ENCODE measurements at places on chromosomes 16 and 17.

DNA sequence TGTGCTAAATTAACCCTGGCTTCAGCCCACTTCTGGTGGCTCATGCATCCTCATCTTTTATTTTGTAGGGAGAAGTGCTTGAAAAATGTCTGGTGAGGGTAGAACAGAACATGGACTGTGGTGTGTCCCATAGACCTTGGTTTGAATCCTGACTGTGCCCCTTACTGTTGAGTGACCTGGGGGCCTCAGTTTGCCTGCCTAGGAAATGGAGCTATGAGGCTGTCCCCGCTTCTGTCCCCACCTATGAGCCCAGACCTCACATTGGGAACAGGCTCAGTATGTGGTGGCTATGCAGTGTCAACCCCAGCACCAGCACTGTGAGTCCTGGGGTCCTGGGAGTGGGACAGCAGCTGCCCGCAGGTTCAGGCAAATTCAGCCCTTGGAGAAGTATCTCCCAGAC is 186.3 kb upstream of the GSE1 start:
- DNase-seq = no peak

- DNase-seq = no peak
Observed at GRCh38 chr16:53678756-53679343, 24.8 kb downstream of the RPGRIP1L start.

DNA sequence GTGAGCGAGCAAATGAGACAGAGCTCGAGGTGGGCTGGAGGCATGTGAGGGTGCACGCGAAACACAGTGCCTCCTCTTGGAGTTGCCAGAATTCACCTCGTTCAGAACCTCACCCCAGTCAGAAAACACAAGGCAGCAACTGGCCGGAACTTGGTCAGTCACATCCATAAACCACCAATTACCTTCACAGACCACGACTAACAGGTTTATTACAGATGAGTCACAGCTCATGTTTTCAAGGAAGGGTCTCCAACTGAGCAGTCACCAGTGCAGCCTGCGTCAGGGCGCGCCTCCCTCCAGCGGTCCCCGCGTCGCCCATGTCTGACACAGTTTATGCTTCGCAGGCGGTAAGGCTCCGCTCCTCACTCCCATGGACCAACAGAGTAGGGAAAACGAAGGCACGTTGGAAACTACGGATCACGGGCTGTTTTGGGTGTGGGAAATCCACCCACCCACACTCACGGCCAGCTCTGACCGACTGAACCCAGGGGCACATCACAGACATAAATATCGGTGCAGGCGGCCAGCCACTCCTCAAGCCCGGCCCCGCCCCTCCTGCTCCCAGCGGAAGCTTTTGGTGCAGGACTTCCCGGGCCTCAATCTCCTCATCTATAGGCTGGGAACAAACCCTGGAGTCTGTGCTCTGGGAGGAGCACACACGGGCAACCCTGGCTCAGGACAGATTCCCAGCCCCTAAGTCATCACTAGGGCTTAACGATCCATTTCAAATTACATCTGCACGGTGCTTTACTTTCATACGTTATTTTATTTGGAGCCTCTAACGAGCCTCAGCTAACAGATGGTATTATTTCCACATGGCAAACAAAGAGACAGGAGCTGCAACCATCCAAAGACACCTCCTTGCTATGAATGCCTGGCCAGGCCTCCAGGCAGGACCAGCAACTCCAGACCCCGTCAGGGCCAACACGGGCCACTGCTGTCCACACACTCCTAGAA is 126.3 kb downstream of the ZNF778 start:
- DNase-seq = no peak

DNA sequence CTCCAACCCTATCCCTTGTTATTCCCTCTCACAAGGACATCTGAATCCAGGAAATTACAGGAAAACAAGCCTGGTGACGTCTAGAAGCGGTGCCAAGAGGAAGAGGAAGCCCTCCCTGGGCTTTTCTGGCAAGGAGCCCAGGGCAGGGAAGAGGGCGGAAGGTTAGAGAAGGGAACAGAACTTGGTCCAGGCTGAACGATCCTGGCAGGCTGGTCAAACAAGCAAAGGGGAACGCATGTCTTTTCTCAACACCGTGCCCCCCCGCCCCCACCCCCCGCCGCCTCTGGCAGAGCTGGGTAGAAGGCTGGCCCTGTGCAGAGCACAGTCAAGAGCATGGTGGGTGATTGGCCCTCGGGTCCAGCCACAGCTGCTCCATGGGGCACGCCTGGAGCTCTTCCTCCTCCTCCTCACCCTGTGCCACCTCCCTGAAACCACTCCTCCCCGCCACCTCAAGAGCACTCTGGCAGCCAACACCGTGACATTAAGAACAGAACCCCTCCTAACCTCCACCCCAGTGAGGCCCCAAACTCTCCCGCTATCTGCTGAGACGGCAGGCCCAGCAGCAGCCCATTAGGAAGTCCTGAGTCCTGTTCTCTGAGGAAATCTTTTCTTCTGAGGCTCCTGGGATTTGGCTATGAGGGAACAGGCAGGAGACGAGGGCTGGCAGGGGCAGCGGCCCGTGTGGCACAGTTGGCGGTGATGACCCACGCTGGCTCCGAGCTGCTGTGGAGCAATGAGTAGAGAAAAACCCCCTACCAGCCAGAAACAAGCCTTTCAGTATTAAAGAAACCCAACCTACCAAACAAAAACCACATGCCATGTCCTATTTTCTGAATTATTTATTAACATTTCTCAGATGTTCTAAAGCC is 7.3 kb downstream of the C16orf86 start:
- DNase-seq = no peak

DNA sequence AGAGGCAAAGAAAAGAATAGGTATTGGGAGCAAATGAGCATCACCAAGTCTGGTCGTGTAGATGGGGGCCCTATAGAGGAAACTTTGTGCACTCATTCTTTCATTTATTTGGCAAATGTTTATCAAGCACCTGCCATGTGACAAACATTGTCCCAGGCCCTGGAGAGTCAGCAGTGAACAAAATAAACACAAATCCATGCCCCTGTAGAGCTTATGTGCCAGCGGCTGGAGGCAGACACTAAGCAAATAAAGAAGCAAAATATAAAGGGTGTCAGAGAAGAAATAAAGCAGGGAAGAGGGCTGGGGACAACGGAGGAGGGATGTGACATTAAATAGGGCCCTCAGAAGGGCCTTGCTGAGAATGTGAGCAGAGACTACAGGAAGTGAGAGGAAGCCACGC is 45.5 kb downstream of the KATNIP start:
- no peak for DNase-seq

DNA sequence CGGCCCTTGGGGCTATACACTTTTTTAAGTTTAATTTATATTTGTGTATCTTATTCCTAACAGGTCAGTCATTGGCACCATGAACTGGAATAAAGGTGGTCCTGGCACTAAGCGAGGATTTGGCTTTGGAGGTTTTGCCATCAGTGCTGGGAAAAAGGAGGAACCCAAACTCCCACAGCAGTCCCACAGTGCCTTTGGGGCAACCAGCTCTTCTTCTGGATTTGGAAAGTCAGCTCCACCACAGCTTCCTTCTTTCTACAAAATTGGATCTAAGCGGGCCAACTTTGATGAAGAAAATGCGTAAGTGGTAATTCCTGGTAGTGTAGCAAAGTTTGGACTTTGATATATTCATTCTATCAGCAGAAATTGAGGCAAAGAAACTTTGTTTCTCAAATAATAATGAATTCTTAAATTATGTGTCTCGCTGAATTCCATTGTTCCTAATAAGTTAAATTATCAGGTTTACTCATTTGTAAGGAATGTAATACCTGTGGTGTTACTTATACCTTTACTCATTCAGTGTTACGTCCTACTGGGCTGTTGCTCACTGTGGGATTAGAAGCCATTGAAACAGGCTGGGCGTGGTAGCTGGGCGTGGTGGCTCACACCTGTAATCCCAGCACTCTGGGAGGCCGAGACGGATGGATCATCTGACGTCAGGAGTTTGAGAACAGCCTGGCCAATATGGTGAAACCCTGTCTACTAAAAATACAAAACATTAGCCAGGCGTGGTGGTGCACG is 13.2 kb downstream of the DDX42 start:
- DNase-seq = no peak

GRCh38 chr17:3888343-3889171 is 4.3 kb downstream of the CAMKK1 start:
- peak; percentile 96 for DNase-seq

DNA sequence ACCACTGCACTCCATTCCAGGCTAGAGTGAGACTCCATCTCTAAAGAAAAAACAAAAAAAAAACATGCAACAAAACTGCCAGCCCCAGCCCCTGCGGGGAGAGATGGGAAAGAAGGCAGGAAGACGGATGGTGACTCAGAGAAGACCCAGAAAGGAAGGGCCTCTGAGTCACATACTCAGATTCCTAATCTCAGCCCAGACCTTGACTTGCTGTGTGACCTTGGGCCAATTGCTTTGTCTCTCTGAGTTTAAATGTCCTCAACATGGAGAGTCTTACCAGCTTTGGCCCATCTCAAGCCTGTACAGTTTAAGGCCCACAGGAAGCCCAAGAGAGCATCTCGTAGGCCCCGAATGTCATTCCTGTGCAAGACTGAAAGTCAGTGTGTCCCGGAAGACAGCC is 86.5 kb upstream of the LHX1 start:
- DNase-seq = peak; percentile 72

- DNase-seq = no peak
Observed at GRCh38 chr16:87465306-87465705, 27.5 kb downstream of the ZCCHC14 start.

DNA sequence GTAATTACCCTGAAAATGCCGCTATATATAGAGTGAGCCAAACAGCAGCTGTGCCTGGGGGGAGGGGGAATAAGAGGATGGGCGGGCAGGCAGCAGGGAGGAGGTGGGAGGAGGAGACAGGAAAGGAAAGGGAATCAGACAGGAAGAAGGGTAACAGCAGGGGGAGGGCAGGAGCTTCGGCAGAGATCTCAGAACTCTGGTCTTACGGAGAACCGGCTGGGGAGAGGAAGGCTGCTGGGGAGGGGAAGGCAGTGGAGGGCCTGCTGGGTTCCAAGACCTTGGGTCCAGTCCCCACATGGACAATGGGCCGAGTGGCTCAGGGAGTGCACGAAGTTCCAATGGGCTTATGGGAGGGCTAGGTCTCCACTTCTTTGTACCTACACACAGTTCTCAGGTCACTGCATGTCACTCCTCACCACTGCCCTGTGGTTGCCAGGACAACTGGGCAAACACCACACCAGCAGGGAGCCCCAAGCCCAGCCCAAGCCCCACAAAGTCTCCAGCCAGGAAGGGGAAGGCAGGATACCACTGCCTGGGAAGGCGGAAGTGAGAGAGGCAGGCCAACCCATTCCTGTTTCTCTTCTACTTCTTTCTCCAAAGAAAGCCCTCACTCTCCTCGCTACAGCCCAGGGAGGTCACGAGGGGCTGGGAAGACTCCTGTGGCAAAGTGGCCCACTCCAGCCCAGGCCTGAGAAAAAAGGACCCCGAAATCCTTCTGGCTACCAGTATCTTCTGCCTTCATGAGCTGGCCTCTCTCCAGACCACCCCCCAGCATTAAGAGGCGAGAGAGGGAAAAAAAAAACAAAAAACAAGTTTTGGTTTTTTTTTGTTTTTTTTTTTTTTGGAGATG is 25.3 kb downstream of the G6PC3 start:
- DNase-seq = no peak

GRCh38 chr17:49715717-49716279 is 8.0 kb upstream of the SLC35B1 start:
- DNase-seq = no peak

- DNase-seq = peak; percentile 95
Observed at GRCh38 chr17:80892019-80892855, 99.4 kb upstream of the CHMP6 start.

GRCh38 chr17:36657763-36658490 is 56.5 kb downstream of the MRM1 start:
- no peak for DNase-seq

DNA sequence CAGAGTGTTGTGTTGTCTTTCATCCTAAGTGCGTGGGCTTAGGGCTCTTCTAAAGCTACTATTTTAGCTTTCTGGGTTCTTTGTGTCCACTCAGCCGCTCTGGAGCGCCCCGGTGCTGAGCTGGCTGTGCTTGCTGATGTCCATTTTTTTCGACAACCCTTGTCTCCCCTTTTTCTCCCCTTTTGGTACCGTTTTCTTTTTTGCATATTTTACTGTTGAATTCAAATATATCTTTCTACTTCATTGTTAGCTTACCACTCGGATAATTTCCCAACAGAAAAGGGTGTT is 1.2 kb downstream of the SRRM2 start:
- DNase-seq = peak; percentile 52

GRCh38 chr16:24853830-24854229 is 8.1 kb downstream of the SLC5A11 start:
- no peak for DNase-seq

- no peak for DNase-seq
Observed at GRCh38 chr17:75642182-75642783, 9.0 kb downstream of the SMIM5 start.

- no peak for DNase-seq
Observed at GRCh38 chr16:26016989-26017388, 325.2 kb downstream of the HS3ST4 start.
